ENCODE measurements at places on chromosomes 2 and 18. TPM values are rescaled to one million over a fixed set of nuclear protein-coding genes. Genes with fewer than 3 reads are reported as not detected.

DNA sequence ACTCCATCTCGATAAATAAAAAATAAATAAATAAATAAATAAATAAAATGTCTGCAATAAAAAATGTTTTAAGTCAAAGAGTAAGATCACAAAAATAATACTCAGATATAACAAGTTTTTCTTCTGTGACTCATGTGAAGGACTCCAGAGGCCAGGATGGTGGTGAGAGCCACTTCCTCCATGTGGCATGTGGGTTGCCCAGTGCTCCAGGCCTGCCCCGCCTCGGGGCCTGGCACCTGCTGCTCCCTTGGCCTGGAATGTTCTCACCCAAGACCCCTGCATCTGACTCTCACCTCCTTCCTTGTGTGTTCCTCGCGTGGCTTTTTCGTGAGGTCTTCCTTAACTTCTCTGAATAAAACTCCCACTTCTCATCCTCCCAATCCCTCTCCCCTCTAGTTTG lies 77.4 kb upstream of the LDLRAD4 start:
- no peaks in the 10 kb centered on the region for H3K27me3 ChIP-seq
- H3K36me3 ChIP-seq: no peaks in the 10 kb centered on the region
- no peak overlapping the region for H3K4me3 ChIP-seq
- H3K4me1 ChIP-seq: peaks cover 12% of the 10 kb centered on the region
- no peak for DNase-seq

- H3K27me3 ChIP-seq: no peaks in the 10 kb centered on the region
- H3K36me3 ChIP-seq: no peaks in the 10 kb centered on the region
- H3K4me3 ChIP-seq: no peak overlapping the region
- H3K4me1 ChIP-seq: no peaks in the 10 kb centered on the region
- H3K27ac ChIP-seq: no peak overlapping the region
- no peak for DNase-seq
Measured at GRCh38 chr18:27921392-27921791, 255.5 kb downstream of the CDH2 start.

- H3K27me3 ChIP-seq: no peaks in the 10 kb centered on the region
- H3K4me3 ChIP-seq: no peak overlapping the region
- H3K27ac ChIP-seq: no peak overlapping the region
Measured at GRCh38 chr18:10401521-10401920, 52.9 kb upstream of the APCDD1 start.

- H3K4me1 ChIP-seq: no peaks in the 10 kb centered on the region
- peak overlapping the region; percentile 82 for H3K27ac ChIP-seq
- no peaks in the 10 kb centered on the region for H3K27me3 ChIP-seq
- H3K36me3 ChIP-seq: no peaks in the 10 kb centered on the region
- DNase-seq: no peak
Measured at GRCh38 chr18:46768166-46768921, 11.5 kb upstream of the ST8SIA5 start.

- no peaks in the 10 kb centered on the region for H3K27me3 ChIP-seq
- H3K4me3 ChIP-seq: no peak overlapping the region
- peaks cover 5% of the 10 kb centered on the region for H3K4me1 ChIP-seq
- H3K27ac ChIP-seq: no peak overlapping the region
Measured at GRCh38 chr2:136019825-136020224, 34.4 kb upstream of the DARS1 start.

Gene CDK15
- total RNA-seq: not detected
